Endodermal cell (in vitro differentiated cells): ENCODE measurements at places on chromosomes 4 and X. TPM values are rescaled to one million over a fixed set of nuclear protein-coding genes. Genes with fewer than 3 reads are reported as not detected.

DNA sequence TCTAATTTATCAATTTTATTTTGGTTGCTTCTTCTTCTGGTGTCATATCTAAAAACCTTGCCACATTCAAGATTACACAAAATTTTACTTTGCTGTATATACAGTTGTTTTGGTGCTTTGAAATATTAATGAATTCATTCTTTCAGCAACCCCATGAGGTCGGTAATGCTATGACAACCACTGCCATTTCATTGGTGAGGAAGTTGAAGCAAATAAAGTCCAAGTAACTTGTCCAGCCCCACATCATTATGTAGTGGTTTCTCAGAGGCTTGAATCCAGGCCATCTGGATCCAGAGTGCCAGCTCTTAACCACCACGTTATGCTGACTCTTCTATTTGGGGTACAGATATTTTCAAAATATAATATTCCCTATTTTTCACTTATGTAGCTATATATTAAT is 42.2 kb downstream of the UGT2A3 start:
- DNase-seq = no peak

The SEC24D gene
- total RNA-seq = 40.4 to 55.6 TPM (median 46.2 TPM) in 3 replicates

DNA sequence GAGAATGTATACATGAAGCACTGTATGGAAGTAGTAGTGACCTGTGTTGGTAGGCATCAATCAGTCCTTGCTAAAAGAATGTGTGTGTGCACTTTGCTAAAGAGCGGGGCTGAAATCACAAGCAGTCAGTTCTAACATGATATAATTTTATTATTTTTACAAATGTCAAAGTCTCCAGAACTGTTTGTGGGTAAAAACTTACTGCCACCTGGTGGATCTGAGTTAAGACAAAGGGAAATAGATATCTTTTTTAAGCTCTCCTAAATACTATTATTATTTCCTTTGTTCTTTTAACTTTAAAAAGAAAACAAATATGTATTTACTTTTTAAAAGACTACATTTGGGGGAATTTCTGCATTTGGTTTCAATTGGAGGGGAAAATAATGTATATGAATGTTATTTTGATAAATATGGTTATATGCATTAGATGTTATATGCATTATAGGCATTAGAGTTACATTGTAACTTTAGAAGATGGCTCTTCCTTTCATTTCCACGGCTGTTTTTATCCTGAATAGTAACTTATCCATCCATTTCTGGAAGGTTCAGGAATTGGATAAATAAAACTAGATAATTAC is 7.8 kb upstream of the CLOCK start:
- DNase-seq = no peak

- no peak for DNase-seq
These were observed 304.5 kb upstream of the DIPK2B start for GRCh38 chrX:45505214-45505613.

The EGF gene
- 9.8 and 14.6 TPM in 2 replicates for total RNA-seq

The LUZP4 gene
- not detected in 2 replicates for total RNA-seq

DNA sequence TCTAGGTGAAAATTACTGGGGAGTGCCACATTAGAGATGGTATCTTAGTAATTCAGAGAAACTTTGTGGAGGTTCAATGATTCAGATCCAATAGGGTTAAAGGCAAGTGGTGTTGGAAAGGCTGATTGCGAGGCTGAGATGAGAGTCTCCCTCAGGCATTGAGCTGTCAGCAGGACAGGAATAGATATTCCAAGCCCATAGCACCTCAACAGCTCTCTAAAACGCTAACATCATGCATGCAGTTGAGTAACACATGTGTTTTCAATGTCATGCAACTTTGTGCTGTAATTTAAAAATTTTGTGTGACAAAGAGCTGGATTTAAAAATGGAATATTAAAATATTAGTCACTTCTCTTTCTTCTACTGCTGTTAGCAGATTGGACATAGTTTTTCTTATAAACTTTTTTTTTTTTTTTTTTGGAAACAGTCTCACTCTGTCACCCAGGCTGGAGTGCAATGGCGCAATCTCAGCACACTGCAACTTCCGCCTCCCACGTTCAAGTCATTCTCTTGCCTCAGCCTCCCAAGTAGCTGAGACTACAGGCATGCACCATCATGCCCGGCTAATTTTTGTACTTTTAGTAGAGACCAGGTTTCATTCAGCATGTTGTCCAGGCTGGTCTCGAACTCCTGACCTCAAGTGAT is 173.5 kb upstream of the C1QTNF7 start:
- DNase-seq = no peak
